ENCODE measurements at places on chromosomes 3 and 15. TPM values are rescaled to one million over a fixed set of nuclear protein-coding genes. Genes with fewer than 3 reads are reported as not detected.

The FETUB gene
- total RNA-seq, result not detected

The FGD5 gene
- 15.2 TPM for total RNA-seq

The PAK6 gene
- total RNA-seq, result 9.7 TPM

The ZCWPW2 gene
- 2.1 TPM for total RNA-seq

The CRTAP gene
- 80.7 TPM for total RNA-seq

The GPR160 gene
- 0.54 TPM for total RNA-seq

The PRR20G gene
- not detected for total RNA-seq

The TMEM62 gene
- 9.4 TPM for total RNA-seq

The SPTSSB gene
- not detected for total RNA-seq

The KBTBD12 gene
- 29.4 TPM for total RNA-seq

The IL17RC gene
- 33.2 TPM for total RNA-seq

The CASR gene
- total RNA-seq, result not detected

- DNase-seq, result no peak
These were observed 5.1 kb upstream of the ANKRD63 start for GRCh38 chr15:40287968-40288367.

GRCh38 chr3:42507761-42508335 lies 5.4 kb downstream of the VIPR1 start:
- DNase-seq, result peak; percentile 20

DNA sequence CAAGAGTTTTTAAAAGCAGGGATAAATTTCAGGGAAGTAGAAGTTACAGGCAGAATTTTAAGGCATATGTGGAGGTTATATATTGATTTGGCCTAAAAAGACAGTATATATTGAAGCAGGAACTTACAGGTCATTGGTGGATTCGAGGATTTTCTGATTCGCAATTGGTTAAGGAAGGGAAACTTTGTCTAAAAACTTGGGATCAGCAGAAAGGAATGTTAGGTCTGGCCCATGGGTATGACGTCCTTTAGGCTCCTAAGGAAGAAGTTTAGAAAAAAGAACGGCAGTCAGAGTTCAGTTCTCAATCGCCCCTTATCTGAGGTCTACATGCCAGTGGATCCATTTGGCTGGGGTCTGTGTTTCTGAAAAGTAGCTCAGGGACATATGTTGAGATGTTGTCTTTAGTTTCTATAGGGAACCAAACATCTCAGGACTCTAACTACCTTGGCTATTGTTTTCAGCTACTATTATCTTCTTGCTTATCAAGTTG lies 33.2 kb upstream of the ACP3 start:
- no peak for DNase-seq

GRCh38 chr3:159807137-159808040 lies 181.2 kb upstream of the IL12A start:
- DNase-seq, result no peak

DNA sequence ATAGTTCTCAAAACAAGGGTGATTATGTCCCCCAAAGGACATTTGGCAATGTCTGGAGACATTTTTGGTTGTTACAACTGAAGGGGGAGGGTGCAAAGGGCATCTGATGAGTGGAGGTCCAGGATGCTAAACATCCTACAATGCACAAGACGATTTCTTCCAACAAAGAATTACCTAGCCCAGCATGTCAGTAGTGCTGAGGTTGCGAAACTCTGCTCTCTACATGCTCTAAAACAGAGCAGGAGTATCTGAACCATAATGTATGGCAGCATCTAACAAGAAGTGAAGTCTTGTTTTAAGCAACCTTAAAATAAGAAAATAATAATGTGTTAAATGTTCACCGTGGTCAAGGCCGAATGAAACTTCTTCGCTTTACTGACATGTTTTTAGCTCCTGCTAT lies 7.0 kb downstream of the GYG1 start:
- no peak for DNase-seq

- DNase-seq, result no peak
These were observed 6.0 kb downstream of the HCLS1 start for GRCh38 chr3:121654493-121655385.

DNA sequence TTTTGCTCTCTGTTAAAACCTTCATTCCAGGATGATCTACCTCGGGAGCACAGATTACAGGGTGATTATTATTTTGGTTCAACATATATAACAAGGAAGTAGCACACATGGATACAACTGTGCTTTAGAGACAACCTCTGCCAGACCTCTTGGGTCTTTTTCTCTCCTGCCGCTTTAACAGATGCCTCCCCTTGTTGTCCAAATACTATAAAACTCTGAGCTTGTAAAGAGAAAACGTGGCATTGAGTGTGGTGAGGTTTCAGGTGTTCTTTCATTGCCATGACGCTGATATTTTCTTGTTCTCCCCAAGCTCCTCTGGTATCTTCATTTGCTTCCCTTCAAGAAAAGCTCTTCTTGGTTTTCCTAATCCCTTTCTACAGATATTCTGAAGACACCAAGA lies 29.0 kb downstream of the BCL2L10 start:
- DNase-seq, result no peak

DNA sequence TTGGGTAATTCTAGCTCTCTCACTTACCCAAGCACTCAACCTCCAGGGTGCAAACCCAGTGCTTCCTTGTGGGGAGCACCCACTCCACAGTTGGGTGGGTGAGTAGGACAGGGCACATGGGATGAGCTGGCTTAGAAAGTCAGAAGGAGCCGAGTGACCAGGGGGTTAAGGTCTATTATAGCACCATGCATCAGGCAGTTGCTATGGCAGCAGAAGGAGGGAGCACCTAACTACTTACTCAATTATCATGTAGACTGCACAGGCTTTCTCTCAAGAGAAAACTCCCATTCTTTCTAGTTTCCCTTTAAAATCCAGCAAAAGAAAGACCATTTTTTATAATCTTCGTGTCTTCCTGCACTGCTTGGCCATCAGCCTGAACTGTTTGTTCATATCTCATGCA lies 163.0 kb downstream of the OCA2 start:
- no peak for DNase-seq

GRCh38 chr3:19432669-19433068 lies 284.4 kb downstream of the KCNH8 start:
- no peak for DNase-seq

DNA sequence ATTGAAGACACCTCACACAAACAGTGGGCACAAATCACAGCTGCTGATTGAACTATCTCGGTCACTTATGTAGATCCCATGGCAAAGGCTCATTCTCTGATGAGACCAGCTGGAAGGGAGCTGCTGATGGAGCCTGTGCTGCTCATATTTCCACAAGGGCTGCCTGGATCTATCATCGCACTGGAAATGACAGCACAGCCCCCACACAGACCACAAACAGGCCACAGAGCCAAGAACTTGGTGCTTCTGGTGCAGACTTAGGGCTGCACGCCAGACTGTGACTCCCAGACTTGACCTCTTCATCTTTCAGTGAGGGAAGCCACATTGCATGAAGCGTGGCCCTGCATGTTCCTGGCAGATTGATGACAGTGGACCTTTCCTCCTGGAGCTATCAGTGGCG lies 197.6 kb downstream of the MINAR1 start:
- no peak for DNase-seq

DNA sequence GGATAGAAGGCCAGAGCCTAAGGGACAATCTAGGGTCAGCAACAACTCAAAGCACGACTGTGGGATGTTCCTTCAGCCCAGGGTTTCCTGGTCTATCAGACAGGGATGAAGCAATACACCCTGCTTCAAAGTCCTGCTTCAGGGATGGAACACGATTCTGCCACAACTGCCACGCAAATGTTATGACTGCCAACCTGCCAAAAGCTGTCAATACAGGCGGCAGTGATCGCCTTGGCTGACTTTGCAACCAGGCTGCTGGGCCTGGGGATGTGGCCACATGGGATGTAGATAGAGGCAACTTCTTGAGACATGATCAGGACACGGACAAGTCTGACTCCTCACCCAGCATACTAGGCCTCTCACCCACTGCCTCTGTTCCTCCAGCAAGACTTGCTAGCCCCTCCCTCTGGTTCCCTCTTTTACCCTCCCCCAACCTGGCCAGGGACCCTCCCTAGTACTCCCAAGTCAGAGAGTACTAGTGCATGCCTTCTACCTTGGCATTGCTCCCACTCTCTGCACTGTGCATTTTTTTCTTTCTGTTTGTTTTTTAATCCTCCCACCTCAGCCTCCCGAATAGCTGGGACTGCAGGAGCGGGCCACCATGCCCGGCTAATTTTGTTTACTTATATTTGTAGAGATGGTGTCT lies 7.6 kb downstream of the CCDC12 start:
- peak; percentile 37 for DNase-seq

DNA sequence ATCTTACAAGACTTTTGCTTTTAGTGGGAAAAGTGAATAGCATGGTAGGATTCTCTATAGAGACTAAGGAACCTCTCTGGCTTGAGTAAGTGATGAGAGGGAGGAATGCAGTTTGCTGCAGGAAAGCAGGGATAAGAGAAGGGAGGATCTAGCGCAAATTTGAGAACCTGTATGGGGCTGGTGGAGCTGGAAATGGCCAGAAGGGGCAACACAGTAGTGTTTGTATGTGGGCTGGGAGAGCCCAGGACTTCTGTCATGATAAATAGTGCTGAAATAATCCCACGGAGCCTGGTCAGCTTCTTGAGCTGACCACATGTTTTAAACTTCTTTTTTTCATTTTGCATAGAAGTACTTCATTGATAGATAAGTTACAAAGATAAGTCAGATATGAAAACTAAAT lies 11.2 kb upstream of the SHC4 start:
- no peak for DNase-seq

- DNase-seq, result no peak
These were observed 425 bp upstream of the FYTTD1 start for GRCh38 chr3:197749315-197749600.

- DNase-seq, result peak; percentile 55
These were observed 77.8 kb upstream of the LPP start for GRCh38 chr3:188076176-188076575.

DNA sequence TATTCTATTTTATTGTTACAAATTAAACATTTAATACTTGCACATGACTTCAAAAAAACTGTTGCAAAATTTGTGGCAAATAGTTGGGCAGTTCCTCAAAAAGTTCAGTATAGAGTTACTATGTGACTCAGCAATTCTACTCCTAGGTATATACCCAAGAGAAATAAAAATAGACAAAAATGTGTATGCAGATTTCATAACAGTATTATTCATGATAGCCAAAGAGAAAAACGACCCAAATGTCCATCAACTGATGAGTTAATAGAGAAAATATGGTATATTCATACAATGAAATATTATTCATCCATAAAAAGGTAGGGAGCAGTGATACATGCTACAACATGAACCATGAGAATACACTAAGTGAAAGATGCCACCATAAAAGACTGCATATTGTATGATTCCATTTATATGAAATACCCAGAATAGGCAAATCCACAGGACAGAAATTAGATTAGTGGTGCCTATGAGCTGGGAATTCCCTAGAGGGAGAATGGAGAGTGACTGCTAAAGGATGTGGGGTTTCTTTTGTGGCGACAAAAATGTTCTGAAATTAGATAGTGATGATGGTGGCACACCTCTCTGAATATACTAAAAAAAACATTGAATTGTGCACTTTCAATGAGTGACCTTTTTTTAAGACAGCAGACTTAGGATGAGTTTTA lies 31.6 kb upstream of the CLASP2 start:
- DNase-seq, result no peak

DNA sequence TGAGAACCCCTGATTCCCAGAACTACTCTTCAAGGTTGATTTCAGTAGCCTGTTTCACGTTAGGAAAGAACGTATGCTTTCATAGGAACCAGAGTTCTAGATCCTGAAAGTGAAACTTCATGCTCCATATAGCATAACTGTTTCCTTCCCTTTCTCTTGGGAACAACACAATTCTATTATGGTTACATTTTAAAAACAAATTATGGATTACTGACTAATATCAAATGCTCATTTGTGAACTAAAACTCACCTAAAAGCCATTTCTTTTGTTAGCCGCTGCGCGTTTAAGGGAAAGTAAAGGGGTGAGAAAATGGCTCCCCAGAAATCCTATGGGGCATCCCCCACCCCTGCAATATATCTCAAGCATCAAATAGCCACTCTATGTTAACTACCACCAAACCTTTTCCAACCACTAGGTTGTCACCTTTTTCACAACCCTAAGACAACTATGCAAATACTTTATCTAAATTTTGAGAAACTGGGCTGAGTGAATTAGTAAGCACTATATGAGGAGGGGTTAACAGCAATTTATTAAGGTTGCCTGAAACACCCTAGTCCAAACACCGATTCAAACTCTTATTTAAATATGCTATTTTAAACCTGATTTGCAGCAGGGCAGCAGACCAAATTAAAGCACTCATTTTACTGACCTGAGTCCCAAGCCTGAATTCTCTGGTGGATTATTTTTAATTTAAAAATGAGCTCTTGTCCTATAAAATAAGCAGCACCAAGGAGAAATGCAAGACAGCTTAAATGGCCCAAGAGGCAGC lies 2.4 kb downstream of the SIAH2 start:
- DNase-seq, result no peak

- DNase-seq, result no peak
These were observed 290.5 kb downstream of the NAALADL2 start for GRCh38 chr3:175149675-175150074.

DNA sequence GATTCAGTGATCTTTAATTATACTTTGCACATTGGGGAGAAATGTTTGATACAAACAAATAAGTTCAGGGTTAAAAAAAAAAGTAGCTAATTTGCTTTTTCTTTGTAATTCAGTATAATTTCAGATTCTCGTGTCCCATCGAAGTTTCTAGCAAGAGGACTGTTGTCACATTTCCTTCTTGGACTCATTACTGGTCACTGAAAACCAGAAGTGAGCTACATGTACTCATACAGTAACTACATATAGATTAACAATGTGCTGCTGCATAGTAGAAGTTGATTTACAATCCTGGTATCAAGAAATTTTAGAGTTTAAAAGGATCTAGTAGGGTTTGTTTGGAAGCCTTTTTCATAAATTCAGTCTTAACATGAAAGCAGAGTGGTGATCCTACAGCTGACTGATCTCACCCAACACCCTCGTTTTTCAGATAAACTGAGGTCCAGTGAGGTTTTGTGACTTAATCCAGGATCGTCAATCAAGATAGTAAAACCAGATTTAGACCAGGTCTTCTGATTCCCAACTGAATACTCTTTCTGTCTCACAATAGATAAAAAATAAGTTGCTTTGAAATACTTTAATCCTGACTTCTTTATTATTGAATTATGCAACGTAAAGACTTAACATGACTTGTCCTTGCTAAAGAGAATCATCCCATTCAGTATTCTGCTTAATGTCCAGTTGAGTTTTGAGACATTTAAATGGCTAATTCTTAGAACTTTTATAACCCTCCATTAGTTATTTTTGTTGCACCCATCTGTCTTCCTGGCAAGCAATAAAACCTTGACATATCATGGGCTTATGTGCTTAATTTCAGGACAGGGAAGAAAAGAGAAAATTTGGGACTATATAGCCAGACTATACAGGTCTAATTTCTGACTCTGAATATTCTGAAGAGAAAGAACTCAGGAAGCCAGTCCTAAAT lies 2.8 kb downstream of the SEC62 start:
- no peak for DNase-seq

DNA sequence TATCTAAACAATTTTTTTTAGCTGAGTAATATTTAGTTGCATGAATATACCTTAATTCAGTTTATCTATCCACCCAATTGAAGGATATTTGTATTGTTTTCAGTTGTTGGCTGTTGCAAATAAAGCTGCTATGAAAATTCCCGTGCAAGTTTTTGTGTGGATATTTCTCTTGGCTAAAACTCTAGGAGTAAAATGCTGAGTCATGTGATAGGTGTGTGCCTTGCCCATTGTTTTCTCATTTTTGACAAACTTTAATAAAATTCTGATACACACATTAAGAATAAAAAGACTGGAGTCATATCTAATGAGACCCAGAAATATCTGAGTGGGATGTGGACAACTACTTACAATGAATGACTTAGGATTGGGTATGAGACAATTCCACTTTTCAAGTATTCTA lies 78.6 kb downstream of the MDFIC2 start:
- no peak for DNase-seq

- DNase-seq, result peak; percentile 80
These were observed 39.0 kb downstream of the CFAP100 start for GRCh38 chr3:126433496-126434263.

GRCh38 chr3:141371882-141372281 lies 3.6 kb downstream of the ZBTB38 start:
- no peak for DNase-seq

Data from Right ventricle myocardium superior (tissue), 1 donor.